Femur (tissue), 1 donor: ENCODE measurements at places on chromosomes 5 and 9.

GRCh38 chr5:126846344-126846743 is 69.4 kb downstream of the LMNB1 start:
- DNase-seq, result no peak

DNA sequence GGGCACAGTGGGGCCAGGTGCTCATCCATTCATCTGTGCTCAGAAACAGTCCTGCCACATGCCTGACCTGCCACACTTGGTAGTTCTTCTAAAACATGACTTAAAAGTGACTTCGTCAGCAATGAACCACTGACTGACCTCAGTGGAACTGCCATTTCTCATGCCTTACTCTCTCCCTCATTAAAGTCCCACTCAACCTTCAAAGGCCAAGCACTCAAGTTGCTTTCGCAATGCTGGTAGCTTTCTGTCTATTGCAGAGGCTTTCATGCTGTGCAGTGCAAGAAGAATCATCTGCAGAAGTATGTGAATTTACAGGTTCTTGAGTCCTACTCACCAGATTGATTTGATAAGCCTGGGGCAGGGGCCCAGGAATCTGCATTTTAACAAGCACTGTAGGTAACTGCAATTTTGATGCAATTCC is 23.9 kb downstream of the B4GALT1 start:
- peak; percentile 8 for DNase-seq

DNA sequence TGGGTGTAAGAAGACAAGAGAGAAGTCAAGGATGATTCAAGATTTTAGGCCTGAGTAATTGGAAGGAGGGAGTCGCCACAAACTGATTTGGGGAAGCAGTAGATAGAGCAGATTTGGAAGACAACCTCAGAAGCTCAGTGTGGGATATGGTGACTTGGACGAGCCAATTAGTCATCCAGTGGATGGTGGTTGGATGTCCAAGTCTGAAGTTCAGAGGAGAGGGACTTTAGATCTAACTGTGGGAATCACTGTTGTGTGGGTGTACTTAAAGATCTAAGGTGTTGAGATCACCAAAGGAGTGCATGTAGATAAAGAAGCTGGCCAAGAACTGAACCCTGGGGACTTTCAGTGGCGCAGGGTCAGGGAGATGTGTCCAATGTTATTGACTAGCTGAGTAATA is 2.2 kb downstream of the IDNK start:
- DNase-seq, result no peak

DNA sequence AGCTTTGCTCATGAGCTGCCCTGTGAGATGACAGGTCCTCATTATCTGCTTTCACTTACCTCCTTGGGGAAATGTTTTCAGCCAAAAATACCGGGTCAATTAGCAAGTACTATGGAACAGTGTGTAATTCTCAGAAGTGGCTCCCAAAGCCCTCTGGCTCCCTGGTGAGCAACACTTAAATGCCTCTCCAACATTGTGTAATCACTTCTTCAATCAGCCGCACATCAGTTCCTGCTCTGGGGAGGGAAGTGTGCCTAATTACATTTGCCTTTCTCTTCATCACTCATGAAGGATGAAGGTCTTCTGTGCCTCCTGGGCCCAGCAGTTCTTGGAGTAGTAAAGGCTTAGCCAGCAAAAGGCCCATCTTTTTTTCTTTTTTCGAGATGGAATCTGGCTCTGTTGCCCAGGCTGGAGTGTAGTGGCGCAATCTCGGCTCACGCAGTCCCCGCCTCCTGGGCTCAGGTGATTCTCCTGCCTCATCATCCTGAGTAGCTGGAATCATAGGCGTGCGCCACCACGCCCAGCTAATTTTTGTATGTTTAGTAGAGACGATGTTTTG is 23.1 kb downstream of the NIM1K start:
- no peak for DNase-seq

- no peak for DNase-seq
Measured at GRCh38 chr5:154977409-154977808, 36.1 kb upstream of the KIF4B start.

DNA sequence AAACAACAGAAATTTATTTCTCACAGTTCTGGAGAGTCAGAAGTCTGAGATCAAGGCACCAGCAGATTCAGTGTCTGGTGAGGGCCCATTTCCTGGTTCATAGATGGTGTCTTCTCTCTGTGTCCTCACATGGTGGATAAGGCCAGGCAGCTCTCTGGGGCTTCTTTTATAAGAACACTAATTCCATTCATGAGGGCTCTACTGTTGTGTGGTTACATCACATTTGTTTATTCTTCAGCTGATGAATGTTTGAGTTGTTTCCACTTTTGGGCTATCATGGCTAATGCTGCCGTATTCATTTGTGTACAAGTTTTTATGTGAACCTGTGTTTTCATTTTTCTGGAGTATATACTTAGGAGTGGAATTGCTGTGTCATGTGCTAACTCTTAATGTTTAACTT is 35.2 kb downstream of the DDX4 start:
- DNase-seq, result no peak

DNA sequence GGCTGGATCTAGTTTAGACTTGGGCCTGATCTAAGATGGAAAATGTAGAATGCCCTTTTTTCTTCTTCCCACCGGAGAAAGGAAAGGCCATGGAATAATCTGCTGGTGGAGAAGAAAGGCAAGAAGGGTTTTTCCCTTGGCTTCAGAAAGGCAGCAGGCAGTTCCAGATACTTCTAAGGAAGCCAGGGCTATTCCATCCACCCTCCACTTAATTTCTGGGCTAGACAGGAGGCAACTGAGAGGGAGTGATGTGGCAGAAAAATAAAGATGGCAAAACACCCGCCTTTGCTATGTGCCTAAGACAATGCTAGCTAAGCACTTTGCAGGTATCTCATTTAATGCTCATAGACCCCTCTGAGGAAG is 9.9 kb downstream of the MYOZ3 start:
- no peak for DNase-seq

GRCh38 chr9:92463984-92464383 is 18.3 kb downstream of the ASPN start:
- DNase-seq, result no peak

DNA sequence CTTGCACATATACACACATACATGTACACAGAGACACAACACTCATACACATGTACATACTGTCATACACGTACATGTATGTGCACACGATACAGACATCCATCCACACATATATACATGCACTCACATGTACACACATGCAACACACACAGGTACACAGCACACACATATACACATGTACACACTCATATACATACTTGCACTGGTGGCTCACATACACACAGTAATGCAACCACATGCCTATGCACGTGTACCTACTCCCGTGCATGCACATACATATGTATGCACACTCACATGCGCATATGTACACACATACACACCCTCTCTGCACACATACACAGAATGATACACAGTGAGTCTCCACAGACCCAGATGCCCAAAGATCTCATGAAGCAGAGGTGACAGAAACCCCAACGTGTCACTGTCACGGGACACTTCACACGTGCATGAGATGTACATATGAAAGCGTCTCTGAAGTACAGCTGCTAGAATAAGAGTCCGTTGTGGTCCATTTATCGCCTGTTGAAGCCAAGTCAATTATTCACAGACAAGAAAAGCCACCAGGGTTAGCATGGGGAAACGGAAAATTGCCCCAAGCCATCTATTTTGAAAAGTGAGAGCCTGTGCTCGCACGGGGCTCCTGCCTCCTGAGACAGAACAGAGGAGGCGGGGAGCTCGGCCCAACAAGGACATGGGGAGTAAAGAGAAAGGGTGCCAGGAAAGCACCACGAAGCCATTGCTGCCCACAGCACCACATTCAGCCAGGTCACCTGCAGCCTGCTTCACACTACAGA is 24.9 kb downstream of the LPCAT1 start:
- DNase-seq, result no peak

- DNase-seq, result peak; percentile 15
Measured at GRCh38 chr9:127909839-127910273, 7.0 kb downstream of the ST6GALNAC4 start.

- DNase-seq, result no peak
Measured at GRCh38 chr5:99808657-99809230, 726.4 kb upstream of the FAM174A start.

DNA sequence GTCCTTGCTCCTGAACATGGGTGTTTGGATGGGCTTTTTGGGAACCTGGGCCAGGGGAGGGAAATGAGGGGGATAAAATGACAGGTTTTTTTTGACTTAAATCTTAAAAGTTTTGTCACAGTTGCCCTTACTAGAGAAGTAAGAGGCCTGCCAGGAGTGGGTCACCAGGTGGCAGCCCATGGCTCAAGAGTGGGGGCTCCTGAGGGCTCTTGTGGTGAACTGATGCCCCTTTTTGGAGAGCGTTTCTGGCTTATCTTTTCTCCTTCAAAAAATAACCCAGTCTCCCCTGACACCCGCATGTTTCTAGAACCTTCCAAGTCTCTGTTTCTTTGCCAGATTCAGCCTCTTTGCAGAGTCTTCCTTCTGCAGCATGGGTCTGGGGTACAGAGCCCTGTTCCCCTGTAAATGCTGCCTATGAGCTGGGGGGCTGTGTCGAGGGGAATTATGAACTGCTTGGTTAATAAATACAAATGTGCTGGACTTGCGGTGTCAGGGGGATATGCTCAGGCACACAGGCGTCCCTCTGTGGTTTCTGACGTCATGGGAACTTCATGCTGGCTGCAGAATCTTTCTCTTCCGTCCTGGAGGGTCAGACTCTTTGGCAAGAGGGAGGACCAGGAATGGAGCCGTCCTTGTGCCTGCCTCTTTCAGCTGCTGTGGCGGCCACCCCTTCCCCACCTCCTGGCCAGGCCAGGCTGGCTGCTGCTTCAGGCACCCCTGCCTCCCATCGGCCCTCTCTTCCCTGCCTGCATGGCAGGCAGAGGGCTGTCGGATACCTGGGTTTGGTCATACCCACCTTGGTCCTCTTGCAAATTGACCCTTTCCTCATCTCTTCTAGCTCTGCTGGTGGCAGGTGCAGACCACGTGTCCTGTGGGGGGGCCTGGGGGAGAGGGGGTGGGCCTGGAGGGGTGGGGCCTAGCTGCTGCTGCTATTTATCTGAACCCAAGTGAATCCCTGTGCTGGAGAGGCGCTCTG is 30.1 kb downstream of the PTPA start:
- peak; percentile 87 for DNase-seq

DNA sequence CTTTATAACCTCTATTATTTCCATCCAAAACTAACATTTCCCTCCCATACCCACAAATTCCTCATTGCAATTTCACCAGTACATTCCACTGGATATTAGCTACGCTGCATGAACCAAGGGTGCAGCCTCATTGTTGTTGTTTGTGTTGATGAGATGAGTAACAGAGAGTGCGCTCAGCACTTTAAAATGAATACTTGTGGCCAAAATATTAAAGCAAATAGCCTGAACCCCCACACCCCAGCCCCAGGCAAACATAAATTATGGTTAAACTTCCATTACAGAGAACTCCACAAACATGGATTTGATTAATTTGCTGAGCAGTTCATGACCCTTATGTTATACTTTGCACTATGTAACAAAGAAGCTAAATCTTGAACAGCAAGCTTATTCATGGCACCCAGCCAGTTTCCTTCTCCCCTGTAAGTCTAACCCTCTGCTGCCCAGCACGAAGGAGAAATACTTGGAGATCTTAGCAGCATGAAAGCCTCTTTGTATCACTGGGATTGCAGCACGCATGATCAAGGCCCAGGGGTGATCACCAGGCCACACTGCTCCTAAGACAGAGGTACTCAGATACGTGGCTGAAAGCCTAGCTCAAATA is 205.0 kb downstream of the DOCK8 start:
- peak; percentile 36 for DNase-seq

DNA sequence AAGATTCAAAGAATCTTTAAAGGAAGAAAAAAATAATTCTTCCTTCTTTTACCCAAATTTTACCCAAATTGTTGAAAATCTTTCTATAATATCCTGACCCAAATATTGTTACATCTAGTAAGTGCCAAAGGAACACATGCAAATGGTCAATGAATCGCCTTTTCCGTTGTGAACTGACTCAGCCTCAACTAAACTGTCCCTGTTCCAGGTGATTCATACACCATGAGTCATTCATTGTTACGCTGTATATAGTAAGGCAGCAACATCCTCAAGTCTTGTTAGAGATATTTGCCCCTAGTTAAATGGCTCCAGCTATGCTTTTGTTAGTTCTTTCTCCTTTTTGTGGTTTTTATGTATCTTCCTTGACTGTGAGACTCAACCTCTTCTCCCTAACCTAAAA is 9.7 kb downstream of the PTGER4 start:
- peak; percentile 35 for DNase-seq

DNA sequence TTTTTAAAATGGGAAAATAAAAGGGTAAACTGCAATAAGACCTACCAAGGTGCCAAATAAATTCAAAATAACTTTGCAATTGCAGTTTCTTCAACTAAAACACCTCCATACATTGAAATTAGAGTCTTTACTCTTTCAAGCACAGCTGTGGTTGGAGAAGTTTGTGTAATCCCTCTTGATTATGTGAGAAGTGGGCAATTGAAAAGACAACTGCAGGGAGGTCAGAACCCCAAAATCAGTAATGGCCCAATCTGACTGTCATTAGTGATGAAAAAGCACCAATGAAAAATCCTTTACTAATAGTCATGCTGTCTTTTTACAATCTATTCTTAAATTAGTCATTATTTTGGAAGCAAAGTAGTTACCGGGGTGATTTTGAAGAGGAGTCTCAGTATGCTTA is 116.7 kb upstream of the RGMB start:
- DNase-seq, result no peak

GRCh38 chr5:136396886-136397285 is 31.5 kb upstream of the TRPC7 start:
- DNase-seq, result no peak

DNA sequence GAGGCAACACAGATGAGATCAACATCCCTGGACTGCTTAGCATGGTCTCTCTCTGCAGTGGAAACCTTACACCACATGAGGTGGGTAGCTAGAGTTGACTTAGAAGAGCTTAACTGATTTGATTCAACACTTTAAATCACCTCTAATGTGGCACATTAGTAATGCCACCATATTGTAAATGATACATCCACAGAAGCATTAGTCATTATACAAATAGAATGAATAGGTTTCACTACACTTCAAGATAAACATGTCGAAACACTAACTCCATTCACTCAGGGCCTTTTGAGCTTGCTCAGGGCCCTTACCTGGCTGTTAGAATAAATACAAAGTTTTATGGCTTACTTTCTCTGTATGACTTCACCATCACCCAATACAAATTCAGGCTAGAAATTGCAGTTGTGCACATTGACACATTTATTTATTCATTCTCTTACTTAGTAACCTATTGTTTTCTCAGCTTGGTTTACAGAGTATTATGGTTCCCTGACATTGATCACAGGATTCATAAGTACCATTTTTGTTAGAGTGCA is 9.3 kb upstream of the SMAD5 start:
- DNase-seq, result no peak

- DNase-seq, result no peak
Measured at GRCh38 chr5:102961671-102962070, 158.3 kb downstream of the GIN1 start.

DNA sequence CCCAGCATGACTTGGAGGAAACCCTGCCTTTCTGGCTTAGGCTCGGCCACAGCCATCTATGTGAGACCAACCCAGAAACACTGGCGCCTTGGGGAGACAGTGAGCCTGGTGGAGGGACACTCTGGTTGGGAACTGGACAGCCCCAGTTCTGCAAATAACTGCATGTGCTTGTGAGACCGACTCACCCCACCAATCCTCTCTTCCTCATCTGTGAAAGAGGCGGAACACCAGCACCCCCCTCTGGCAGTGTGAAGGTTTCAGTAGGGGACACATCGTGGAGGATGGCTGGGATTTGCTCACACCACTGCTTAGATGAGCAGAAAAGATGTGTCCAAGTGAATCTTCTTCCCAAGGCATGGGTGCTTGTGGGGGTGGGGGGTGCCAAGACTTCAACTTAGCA is 43.4 kb upstream of the N4BP3 start:
- DNase-seq, result no peak
